ENCODE measurements at places on chromosomes 16 and 17.

GRCh38 chr17:56305007-56305406, 151.7 kb downstream of the ANKFN1 start:
- no peak for DNase-seq

- DNase-seq = no peak
These were observed 248.6 kb downstream of the FTO start for GRCh38 chr16:53952215-53953208.

GRCh38 chr17:58995247-58995940, 111.3 kb downstream of the TRIM37 start:
- no peak for DNase-seq

- DNase-seq = no peak
These were observed 818 bp upstream of the BCAS3 start for GRCh38 chr17:60676758-60677307.

GRCh38 chr17:50194140-50194933, 7.1 kb downstream of the COL1A1 start:
- DNase-seq = no peak

GRCh38 chr17:53390575-53390974, 432.2 kb upstream of the KIF2B start:
- DNase-seq = no peak

- DNase-seq = no peak
These were observed 70.4 kb upstream of the TANC2 start for GRCh38 chr17:62895320-62896301.

DNA sequence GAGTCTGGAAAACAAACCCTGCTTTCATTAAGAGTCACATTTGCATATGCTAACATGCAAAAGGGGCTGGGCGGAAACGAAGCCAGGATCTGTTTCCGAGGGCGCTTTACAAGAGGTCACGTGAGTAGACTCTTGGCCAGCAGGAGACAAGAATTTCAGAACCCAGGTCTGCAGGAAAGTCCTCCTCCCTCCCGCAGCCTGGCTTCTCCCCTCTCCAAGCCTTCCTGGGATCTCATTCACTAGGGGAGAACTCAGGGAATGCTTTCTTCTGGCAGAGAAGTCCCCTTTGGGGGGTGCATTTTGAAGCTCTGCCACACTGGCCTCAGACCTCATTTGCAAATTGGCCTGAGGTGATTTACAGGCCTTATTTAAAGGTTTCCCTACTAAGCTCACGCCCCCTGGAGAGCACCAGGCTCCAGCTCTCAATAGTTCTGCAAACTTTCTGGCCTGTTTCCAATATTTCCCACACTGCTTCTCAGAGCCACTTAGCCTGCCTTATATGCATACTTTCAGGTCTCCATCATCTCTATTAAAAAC, 57.2 kb upstream of the CACNG5 start:
- DNase-seq = peak; percentile 97

All from NCI-H526 (cell line).